T-cell (primary cell): ENCODE measurements at places on chromosomes 11 and 22.
A peak's percentile ranks its signal among the peaks of the same experiment; 100 is the strongest.

DNA sequence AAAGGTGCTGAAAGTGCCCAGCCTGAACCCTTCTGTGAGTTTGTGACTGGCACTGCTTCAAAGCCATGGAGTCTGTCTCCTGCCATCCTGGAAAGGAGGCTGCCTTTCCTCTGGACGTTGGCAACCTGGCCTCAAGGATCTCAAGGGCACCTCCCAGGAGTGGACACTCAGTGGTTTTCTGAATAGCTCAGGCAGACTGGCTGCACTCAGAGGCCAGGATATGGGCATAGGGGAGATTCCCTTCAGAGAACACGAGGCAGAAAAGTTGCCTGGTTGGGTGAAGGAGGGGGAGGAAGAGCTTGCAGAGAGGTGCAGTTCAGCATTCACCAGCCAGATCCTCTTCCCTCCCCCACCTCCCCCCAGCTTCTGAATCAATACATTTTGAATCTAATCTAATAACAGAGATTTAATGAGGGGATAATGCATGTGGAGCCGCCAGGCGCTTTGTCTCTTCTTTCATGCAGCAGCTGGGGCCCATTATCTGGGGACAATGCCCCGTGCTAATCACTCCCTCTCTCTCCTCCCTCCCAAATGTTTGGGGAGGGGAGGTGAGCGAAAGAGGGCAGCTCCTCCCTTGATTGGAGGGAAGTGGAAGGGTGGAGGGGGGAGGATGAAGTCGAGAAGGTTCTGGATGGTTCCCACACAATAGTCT lies 17.7 kb downstream of the HTR3A start:
- H3K27ac ChIP-seq = no peak overlapping the region
- no peak overlapping the region for H3K4me3 ChIP-seq
- no peaks in the 10 kb centered on the region for H3K36me3 ChIP-seq
- no peak for DNase-seq
- peaks cover 41% of the 10 kb centered on the region for H3K27me3 ChIP-seq

GRCh38 chr11:10856689-10857458 lies 979 bp downstream of the ZBED5 start:
- peaks cover 3% of the 10 kb centered on the region for H3K36me3 ChIP-seq
- peak overlapping the region; percentile 93 for H3K4me3 ChIP-seq
- peak; percentile 6 for DNase-seq
- H3K4me1 ChIP-seq = peaks cover 13% of the 10 kb centered on the region
- H3K27ac ChIP-seq = peak overlapping the region; percentile 95

DNA sequence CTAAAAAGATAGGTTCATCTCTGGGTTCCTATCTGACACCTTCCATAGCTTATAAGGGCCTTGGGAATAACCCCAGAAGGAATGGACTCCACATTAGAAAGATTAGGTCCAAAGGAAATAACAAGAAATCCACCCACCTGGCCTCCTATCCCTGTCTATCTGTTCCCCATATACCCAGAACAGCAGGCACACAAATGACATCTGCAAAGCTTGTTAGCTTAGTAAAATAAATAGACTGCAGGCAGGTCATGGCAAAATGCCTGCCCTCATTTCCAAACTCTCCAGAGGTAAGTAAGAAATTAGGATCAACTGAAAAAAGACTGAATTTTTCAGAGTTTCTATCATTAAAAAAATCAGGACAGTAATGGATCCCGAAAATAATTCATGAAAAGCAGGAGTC lies 489.5 kb downstream of the DLG2 start:
- H3K4me3 ChIP-seq = no peak overlapping the region
- DNase-seq = no peak
- H3K36me3 ChIP-seq = no peaks in the 10 kb centered on the region
- H3K4me1 ChIP-seq = no peaks in the 10 kb centered on the region
- H3K27ac ChIP-seq = no peak overlapping the region
- H3K27me3 ChIP-seq = no peaks in the 10 kb centered on the region

GRCh38 chr11:253160-253885 lies 16.5 kb downstream of the PSMD13 start:
- H3K27me3 ChIP-seq = no peaks in the 10 kb centered on the region
- peaks cover 5% of the 10 kb centered on the region for H3K36me3 ChIP-seq
- peaks cover 2% of the 10 kb centered on the region for H3K4me1 ChIP-seq
- no peak overlapping the region for H3K4me3 ChIP-seq
